ENCODE measurements at places on chromosomes 2 and 18. TPM values are rescaled to one million over a fixed set of nuclear protein-coding genes. Genes with fewer than 3 reads are reported as not detected.

ASXL3 gene
- 3.2 TPM for total RNA-seq

CELF4 gene
- total RNA-seq, result not detected

CHRNG gene
- not detected for total RNA-seq

ZNF521 gene
- total RNA-seq, result 29.6 TPM

SPP2 gene
- not detected for total RNA-seq

DQX1 gene
- not detected for total RNA-seq

PLGLB2 gene
- total RNA-seq, result 2.0 TPM

CFAP221 gene
- 0.51 TPM for total RNA-seq

LYPD6 gene
- 0.14 TPM for total RNA-seq

C2orf81 gene
- total RNA-seq, result 1.1 TPM

IL36RN gene
- not detected for total RNA-seq

ARHGAP25 gene
- 9.4 TPM for total RNA-seq

CRYBA2 gene
- total RNA-seq, result not detected

CAPN10 gene
- 51.8 TPM for total RNA-seq

TTR gene
- not detected for total RNA-seq

RPRM gene
- not detected for total RNA-seq

ICOS gene
- total RNA-seq, result not detected

RTKN gene
- total RNA-seq, result 16.4 TPM

MALT1 gene
- total RNA-seq, result 11.8 TPM

PDCD1 gene
- total RNA-seq, result 1.2 TPM

Measured in Right ventricle myocardium inferior (tissue), 1 donor.